ENCODE measurements at places on chromosomes 1 and 21. TPM values are rescaled to one million over a fixed set of nuclear protein-coding genes. Genes with fewer than 3 reads are reported as not detected.

- DNase-seq = no peak
- H3K4me1 ChIP-seq = no peaks in the 10 kb centered on the region
- no peaks in the 10 kb centered on the region for H3K36me3 ChIP-seq
- no peak overlapping the region for H3K4me3 ChIP-seq
- H3K27ac ChIP-seq = no peak overlapping the region
- H3K27me3 ChIP-seq = no peaks in the 10 kb centered on the region
These were observed 2.8 kb downstream of the PLA2G5 start for GRCh38 chr1:20072771-20073170.

The LCE1D gene
- total RNA-seq = not detected

- no peaks in the 10 kb centered on the region for H3K36me3 ChIP-seq
- no peak for DNase-seq
- H3K27me3 ChIP-seq = peaks cover 17% of the 10 kb centered on the region
- no peak overlapping the region for H3K27ac ChIP-seq
These were observed 191.9 kb downstream of the URB2 start for GRCh38 chr1:229817936-229818335.

The PSRC1 gene
- total RNA-seq = 44.8 TPM

- no peaks in the 10 kb centered on the region for H3K36me3 ChIP-seq
- H3K4me1 ChIP-seq = no peaks in the 10 kb centered on the region
- no peak overlapping the region for H3K27ac ChIP-seq
- H3K4me3 ChIP-seq = no peak overlapping the region
- H3K27me3 ChIP-seq = peaks cover 42% of the 10 kb centered on the region
These were observed 196.2 kb downstream of the NPHP4 start for GRCh38 chr1:5796028-5796427.

GRCh38 chr1:147579532-147579931, 38.2 kb downstream of the BCL9 start:
- H3K27me3 ChIP-seq = peaks cover 20% of the 10 kb centered on the region
- H3K4me1 ChIP-seq = no peaks in the 10 kb centered on the region
- no peak overlapping the region for H3K27ac ChIP-seq

DNA sequence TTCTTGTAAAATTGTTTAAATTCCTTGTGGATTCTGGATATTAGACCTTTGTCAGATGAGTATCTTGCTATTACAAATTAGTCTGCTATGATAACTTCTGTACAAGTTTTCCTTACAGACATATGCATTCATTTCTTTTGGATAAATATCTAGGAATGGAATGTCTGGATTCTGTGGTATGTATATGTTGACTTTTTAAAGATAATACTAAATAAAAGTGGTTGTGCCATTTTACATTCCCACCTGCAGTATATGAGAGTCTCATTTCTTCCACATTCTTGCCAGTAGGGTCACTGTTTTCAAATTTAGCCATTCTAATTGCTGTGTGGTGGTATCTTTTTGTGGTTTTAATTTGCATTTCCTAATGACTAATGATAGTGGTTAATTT, 53.9 kb downstream of the SYDE2 start:
- no peaks in the 10 kb centered on the region for H3K27me3 ChIP-seq
- no peak overlapping the region for H3K27ac ChIP-seq
- H3K4me1 ChIP-seq = no peaks in the 10 kb centered on the region
- H3K4me3 ChIP-seq = no peak overlapping the region
